ENCODE measurements at places on chromosomes 12 and 14. TPM values are rescaled to one million over a fixed set of nuclear protein-coding genes. Genes with fewer than 3 reads are reported as not detected.

DNA sequence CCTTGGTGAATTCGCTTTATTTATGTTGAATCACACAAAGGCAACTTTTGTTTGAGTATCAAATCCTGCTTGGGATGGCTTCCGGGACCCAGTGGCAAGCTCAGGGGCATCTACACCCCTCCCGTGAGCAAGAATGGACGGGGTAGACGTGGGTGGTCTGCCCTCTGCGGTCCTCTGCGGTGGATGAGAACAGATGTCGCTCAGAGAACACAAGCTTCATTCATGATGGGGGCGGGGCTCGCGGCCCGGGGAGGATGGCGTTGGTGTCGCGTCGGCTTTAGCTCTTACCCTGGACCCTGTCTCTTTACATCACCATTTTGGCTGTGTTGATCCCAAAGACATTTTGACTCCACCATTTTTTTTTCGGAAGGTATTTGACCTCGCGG is 158.5 kb upstream of the RTL1 start:
- peak; percentile 46 for DNase-seq

- no peak for DNase-seq
Observed at GRCh38 chr12:10455766-10456165, 2.6 kb upstream of the KLRC1 start.

The METAP2 gene
- total RNA-seq = 51.0 TPM

The C12orf60 gene
- total RNA-seq = 0.74 TPM

The GALNT4 gene
- total RNA-seq = 5.4 TPM
